ENCODE measurements at places on chromosomes 16 and 17. TPM values are rescaled to one million over a fixed set of nuclear protein-coding genes. Genes with fewer than 3 reads are reported as not detected.

The GP1BA gene
- total RNA-seq: under 0.01 TPM

The ABCC12 gene
- total RNA-seq: not detected

The KRT28 gene
- total RNA-seq: not detected

The BCAS3 gene
- 17.3 TPM for total RNA-seq

The MYH13 gene
- not detected for total RNA-seq

Measured in placental pericyte (primary cell).